ENCODE measurements at places on chromosomes 2 and 18.

- DNase-seq = no peak
These were observed 34.9 kb upstream of the MAP3K20 start for GRCh38 chr2:173040729-173041128.

GRCh38 chr2:82237994-82238662 lies 1933.6 kb upstream of the LRRTM1 start:
- DNase-seq = no peak

DNA sequence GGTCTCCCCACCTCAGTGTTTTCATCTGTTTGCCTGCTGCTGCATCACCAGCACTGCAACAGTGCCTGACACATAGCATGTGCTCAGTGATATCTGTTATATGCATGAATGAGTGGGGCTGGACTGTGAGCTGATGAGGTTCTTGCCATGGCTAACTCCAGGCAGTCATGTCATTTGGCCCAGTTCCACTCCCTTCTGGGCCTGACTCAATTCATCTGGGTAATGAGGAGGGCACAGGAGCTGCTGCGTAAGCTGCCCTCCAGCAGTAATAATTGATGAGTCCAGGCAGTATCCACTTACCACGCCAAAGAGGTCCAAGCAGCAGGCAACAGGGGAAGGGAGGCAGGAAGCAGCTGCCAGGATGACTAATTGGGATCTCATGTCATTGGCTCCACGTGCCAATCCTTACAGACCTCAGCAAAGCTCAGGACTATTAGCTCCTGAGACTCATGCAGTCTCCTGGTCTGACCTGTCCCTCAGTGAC lies 34.1 kb upstream of the MAT2A start:
- peak; percentile 74 for DNase-seq

DNA sequence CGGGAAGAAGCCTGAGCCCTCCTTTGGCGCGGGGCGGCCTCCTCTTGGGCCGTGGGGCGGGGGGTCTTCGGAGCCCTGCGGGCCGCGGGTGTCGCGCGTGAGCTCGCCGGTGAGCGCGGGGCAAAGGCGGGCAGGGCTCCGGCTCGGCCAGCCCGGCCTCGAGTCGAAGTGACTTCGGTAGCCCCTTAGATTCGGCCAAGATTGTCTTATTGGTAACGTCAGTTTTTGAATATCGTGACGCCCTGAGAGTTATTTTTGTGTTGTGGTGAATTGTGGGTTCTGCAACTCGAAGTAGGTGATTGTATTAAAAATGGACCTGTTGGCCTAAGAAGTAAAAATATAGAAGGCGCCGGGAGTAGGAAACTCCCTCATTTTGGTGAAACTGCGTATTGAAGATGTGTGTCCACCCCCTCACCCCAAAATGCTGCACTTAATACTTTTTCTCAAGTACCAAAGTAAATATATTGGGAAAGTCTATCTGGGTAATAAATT lies 669 bp downstream of the MARCHF7 start:
- no peak for DNase-seq
